Heart left ventricle (tissue), 16 donors: ENCODE measurements at places on chromosomes 2 and 18. TPM values are rescaled to one million over a fixed set of nuclear protein-coding genes. Genes with fewer than 3 reads are reported as not detected.

DNA sequence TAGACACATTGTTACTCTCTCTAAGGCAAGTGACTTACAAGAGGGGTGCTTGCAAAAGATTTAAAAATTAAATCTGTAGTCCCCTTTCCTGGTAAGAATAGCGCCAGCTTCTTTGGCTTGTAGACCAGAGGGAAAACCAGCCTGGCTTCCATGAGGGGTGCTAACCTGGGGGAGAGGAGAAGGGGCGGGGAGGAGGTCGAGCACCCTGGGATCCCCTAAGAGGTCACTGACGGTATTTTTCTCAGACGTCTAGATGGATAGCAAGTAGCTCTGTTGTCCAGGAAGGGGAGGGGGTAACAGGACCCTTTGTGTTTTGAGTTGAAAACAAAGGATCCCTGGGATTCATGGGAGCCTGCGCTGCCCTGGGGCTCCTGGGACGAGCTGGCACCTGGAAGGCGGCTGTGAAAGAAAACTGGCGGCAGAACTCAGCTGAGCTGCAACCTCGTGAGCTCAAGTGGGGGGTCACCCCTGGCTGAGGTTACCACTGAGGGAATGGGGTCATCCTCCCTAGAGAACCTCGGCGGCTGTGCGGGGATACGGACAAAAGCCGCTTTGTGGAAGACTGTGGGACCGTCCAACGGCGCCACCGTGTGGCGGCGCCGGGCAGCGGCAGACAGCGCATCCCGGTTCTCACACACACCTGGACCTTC, 37.8 kb upstream of the MRPL19 start:
- peak; percentile 69 for DNase-seq

DNA sequence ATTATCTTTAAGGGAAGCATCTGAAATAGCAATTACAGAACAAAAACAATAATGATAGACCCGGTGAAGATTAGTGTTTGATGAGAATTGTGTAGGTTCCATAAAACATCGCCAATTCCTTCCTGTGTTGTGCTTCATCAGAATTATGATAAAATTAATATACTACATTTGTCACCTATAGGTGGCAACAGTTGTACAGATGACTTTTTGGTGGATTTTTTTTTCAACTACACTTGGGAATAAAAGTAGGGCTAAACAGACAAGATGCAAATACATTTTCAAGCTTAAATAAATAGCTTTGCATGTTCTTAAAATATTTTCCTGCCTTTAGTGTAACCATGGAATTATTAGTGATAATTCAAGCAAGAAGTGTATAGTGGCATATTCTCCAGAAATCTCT, 7.0 kb upstream of the LYPD1 start:
- no peak for DNase-seq

DNA sequence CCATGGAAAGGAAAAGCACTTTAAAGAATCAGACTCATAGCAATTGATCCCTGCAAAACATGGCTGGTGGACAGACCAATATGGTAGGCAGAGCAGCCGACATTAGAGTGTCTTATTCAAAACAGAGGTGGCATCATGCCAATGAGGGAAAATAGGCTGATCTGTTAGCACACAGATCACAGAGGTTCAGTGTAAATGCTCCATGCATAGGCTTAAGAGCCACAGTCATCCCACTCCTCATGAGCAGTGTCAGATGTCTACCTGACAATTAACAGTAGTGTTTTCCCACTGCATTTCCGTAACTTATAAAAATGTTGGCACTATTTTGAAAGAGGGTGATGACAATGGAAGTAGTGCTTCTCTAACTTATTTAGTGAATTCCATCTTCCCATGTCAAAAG, 86.7 kb downstream of the SPATS2L start:
- DNase-seq, result no peak

GRCh38 chr2:7971841-7972240, 710.0 kb upstream of the ID2 start:
- no peak for DNase-seq

GRCh38 chr2:200845194-200845593, 19.3 kb downstream of the CLK1 start:
- no peak for DNase-seq

GALNT3 gene
- 0.19 TPM for polyA plus RNA-seq

OBSL1 gene
- polyA plus RNA-seq, result 177 TPM

EXOC6B gene
- polyA plus RNA-seq, result 42.2 TPM

GRCh38 chr18:27735117-27735516, 441.8 kb downstream of the CDH2 start:
- DNase-seq, result no peak

DNA sequence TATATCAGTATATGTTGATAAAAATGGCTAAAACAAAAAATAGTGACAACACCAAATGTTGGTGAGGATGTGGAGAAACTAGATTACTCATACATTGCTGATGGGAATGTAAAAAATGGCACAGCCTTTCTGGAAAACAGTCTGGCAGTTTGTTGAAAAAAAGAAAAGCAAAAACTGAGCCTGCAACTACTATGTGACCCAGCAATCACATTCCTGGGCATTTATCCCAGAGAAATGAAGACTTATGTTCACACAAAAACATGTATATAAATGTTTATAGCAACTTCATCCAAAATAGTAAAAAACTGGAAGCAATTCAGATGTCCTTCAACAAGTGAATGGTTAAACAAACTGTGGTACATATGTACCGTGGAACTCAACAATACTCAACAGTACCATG, 7.5 kb upstream of the KDSR start:
- DNase-seq, result no peak

CHST9 gene
- polyA plus RNA-seq, result 2.4 TPM

DNA sequence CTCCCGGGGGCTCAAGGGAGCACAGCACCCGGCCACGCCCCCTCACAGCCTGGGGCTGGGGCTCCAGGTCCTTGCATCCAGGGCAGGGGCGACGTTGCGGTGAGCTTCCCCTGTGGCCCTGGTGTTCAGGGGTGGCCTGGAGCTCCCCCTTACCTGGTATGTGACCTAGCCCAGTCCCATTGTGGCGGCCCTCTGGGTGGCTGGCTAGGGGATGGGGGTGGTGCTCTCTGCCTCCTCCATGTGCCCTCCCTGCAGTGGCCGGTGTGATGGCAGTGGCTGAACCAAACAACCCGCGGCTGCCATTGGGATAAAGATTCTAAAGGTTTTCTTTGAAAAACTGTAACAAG, 288.3 kb downstream of the RDH14 start:
- DNase-seq, result peak; percentile 53

GATA6 gene
- polyA plus RNA-seq, result 52.6 TPM

DNA sequence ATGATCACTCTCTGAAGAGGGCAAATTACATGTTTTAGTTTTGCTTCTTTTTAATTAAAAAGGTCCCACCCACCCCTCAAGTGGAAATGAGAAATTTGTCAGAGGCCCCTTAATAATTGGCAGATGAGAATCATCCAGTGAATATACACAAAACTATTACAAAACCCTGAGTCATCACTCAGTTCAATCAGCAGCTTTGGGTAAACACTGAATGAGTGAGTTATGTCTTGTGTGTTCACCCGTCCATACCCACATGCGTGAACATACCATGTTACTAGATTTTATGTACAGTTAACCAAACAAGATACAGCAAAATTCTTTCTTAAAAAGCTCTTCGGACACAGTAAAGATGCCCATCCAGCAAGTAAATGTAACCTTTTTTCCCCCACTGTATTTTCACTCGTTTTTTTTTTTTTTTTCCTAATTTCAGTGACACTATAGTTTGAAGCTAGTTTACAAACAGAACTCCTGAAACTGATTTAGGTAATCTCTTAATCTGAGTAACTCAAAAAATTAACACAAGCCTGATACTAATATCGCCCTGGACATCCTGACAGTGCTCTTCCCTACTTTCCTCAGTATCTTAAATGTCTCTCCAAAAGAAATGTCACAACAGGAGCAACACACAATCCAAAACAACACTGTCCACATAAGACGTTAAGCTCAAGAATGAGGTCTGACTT, 1.4 kb downstream of the PSME4 start:
- DNase-seq, result no peak

GRCh38 chr2:231512222-231512621, 18.0 kb downstream of the NMUR1 start:
- no peak for DNase-seq

DNA sequence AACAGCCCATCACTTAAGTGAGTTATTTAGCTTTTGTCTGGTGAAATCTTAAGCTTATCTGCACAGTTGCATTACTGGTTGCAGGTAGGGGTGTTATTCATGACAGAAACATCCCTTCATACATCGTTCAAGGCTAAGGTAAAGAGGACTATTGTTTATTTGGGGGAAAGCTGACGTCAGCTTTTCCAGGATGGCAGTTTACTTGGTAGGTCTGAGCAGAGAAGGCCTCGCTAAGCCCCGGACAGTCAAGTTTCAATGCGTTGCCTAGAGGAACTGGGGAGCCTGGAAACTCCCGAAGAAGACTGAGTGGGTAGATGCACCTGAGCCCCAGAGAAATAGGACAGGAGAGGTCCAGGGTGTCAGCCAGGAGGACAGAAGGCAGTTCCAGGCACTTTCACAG, 2.2 kb downstream of the RNU4ATAC start:
- DNase-seq, result no peak

GRCh38 chr2:112035786-112036185, 19.3 kb upstream of the TMEM87B start:
- DNase-seq, result no peak

GRCh38 chr2:159933040-159933726, 129.2 kb downstream of the PLA2R1 start:
- DNase-seq, result no peak

CPLX4 gene
- not detected for polyA plus RNA-seq

DNA sequence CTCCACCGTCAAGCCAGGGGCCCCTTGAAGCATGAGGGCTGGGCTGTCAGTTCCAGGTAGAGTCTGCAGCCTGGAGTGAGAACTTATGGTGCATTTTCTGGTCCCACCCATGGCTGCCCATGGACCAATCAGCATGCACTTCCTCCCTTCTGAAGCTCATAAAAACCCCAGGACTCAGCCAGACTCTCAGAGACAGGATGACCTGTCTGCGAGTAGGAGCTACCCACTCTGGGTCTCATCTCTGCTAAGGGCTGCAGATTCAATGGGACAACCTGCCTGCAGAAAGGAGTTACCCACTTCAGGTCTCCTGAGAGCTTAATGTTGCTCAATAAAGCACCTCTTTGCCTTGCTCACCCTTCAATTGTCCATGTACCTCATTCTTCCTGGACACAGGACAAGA, 9.4 kb upstream of the DUSP19 start:
- no peak for DNase-seq

DNA sequence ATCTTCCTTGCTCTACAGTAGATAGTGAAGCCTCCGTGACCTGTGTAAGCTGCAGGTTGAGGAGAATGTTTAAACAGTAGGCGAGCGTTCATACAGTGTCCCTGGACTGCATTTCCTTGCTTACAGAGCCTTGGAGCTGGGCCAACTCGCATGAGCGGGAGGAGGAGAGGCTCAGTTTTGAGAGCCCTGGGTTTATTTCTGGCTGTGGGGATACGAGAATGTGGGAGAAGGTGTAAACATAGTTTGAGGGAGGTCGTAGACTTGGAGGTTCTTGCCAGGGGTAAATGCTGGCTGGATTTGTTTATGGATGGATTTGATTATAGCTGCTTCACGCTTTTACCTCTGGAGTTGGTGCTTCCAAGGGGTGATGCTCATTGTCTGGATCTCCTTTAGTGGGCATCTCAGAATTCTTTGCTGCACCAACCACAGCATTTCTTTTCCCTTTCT, 20.8 kb downstream of the CRIM1 start:
- DNase-seq, result peak; percentile 81

TUBB6 gene
- 90.4 TPM for polyA plus RNA-seq

- no peak for DNase-seq
Measured at GRCh38 chr2:15835991-15836688, 104.2 kb upstream of the MYCN start.

GRCh38 chr2:232434091-232434490, 21.9 kb upstream of the ALPI start:
- DNase-seq, result no peak

EML4 gene
- 2.3 TPM for polyA plus RNA-seq

CRYGD gene
- not detected for polyA plus RNA-seq

DNA sequence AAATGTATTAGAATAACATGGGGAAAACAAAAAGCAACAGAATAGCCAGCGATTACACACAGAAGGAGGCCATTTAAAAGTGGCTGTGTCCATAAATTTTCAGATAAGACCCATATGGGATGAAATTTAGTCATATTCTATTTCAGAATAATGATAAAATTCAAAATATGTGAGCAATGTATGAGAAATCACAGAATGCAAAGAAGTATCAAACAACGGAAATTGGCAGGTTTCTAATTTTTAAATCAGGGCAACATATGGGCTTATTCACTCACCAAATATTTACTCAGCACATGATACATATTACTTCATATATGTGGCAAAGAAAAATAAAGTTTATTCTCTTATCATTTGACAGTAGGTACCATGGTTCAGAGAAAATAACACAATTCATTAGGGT, 208.5 kb downstream of the GRB14 start:
- no peak for DNase-seq

GRCh38 chr18:49656073-49656692, 94.3 kb downstream of the LIPG start:
- no peak for DNase-seq

GRCh38 chr2:43314299-43314927, 88.0 kb upstream of the ZFP36L2 start:
- DNase-seq, result no peak

DNA sequence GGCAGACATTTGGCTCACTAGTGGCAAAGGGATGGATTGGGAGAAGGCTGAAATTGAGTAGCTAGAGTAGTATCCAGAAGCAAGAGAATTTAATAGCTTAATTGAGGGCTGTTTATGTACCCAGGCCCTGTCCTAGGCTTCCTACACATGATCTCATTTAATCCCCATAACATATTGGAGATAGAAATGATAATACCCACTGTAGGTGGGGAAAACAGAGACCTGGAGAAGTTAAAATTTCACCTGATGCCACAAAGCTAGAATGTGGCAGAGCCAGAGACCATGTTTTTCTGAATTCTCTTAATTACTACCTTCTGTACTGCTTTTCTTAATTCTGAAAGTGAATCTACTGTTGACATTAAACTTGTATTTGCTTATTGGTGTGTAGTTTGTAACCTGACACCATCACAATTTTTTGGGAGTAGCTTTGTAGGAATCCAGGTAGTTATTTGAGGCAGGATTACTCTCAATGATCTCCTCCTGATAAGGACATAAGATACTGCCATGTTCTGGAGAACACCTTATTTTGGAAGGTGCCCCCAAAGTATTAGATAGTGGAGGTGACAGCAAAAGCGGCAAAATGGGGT, 42.2 kb downstream of the RAB10 start:
- DNase-seq, result no peak

GRCh38 chr18:34322365-34323289, 97.9 kb upstream of the NOL4 start:
- DNase-seq, result no peak

GRCh38 chr2:166436189-166436588, 57.9 kb downstream of the SCN7A start:
- DNase-seq, result no peak

HOXD8 gene
- 0.21 TPM for polyA plus RNA-seq

NAT8 gene
- polyA plus RNA-seq, result not detected

COL4A3 gene
- 2.2 TPM for polyA plus RNA-seq

GRCh38 chr18:80178935-80179818, 68.1 kb downstream of the PARD6G start:
- no peak for DNase-seq

GRCh38 chr18:78596794-78597345, 382.7 kb upstream of the SALL3 start:
- DNase-seq, result no peak
